ENCODE measurements at places on chromosomes 11 and 22.
A peak's percentile ranks its signal among the peaks of the same experiment; 100 is the strongest.

GRCh38 chr11:126808296-126808695, 192.3 kb downstream of the KIRREL3 start:
- peaks cover 42% of the 10 kb centered on the region for H3K27me3 ChIP-seq
- H3K36me3 ChIP-seq: no peaks in the 10 kb centered on the region
- no peak for DNase-seq

DNA sequence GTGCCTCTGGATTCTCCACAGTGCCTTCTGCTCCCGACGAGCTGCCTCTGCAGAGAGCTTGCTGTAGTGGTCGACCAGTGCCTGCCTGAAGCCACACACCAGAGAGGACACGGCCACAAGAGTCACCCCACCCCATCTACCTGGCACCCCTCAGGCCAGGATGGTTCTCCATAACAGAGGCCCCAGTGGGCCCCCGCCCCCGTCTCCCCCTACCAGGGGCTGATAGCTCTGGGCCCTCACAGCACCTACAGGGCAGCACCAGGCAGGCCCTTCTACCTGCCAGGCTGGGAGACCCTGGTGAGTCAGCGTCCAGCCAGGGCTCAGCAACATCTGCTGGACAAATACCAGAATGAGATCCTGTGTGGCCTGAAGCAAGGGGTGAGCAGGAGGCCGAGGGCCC, 21.7 kb downstream of the SELENOO start:
- H3K4me1 ChIP-seq: no peaks in the 10 kb centered on the region
- DNase-seq: no peak
- H3K4me3 ChIP-seq: no peak overlapping the region
- peaks cover 92% of the 10 kb centered on the region for H3K36me3 ChIP-seq
- H3K27me3 ChIP-seq: no peaks in the 10 kb centered on the region

DNA sequence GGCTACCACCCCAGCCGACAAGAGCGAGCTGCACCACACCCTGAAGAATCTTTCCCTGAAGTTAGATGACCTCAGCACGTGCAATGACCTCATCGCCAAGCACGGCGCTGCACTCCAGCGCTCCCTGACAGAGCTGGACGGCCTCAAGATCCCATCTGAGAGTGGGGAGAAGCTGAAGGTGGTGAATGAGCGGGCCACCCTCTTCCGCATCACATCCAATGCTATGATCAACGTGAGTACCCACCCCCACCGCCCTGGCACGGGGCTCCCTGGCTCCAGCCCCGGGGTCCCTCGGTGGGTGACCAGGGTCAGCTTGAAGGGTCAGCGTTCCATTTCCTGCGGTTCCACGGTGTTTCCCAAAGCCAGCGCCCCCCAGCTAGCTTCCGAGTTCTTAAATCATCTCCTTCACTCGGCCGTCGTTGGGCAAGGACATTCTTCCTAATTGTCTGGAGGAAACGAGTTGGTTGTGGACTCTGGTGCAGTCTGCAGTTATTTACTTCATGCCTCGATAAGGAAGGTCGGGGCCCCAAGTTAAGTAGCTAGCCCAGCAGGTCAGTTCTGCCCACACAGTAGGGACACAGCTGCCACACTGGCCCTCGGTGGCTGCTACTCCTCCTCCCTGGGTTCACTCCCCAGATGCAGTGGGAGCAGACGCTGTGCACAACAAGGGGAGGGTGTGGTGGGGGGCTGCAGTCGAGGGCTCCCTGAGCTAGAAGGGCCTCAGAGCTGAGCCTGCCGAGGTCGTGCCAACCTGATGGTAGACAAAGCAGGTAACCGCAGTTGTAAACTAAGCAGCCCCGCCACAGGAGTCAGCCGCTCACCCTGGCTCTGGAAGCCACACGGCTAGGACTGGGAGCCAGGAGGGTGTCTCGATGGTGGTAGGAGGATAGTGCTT, 97.9 kb downstream of the MORC2 start:
- H3K27ac ChIP-seq: no peak overlapping the region
- no peaks in the 10 kb centered on the region for H3K27me3 ChIP-seq
- no peaks in the 10 kb centered on the region for H3K36me3 ChIP-seq
- H3K4me3 ChIP-seq: no peak overlapping the region
- no peak for DNase-seq

GRCh38 chr11:626475-627307, at the start of gene SCT:
SCT (minus strand) TSS chr11:627181; CDS start chr11:627143, 38 bp downstream.
- peaks cover 7% of the 10 kb centered on the region for H3K36me3 ChIP-seq
- DNase-seq: no peak
- no peak within 1 kb of the TSS for H3K27ac ChIP-seq
- no peak within 1 kb of the TSS for H3K4me3 ChIP-seq
- H3K4me1 ChIP-seq: no peaks in the 10 kb centered on the region

GRCh38 chr11:13169709-13170108, 107.9 kb upstream of the BMAL1 start:
- no peak overlapping the region for H3K4me3 ChIP-seq
- no peak for DNase-seq
- H3K27ac ChIP-seq: no peak overlapping the region
- H3K4me1 ChIP-seq: no peaks in the 10 kb centered on the region

- no peaks in the 10 kb centered on the region for H3K4me1 ChIP-seq
- no peak for DNase-seq
- no peak overlapping the region for H3K4me3 ChIP-seq
- no peak overlapping the region for H3K27ac ChIP-seq
- no peaks in the 10 kb centered on the region for H3K36me3 ChIP-seq
Measured at GRCh38 chr11:103659743-103660142, 376.7 kb upstream of the DDI1 start.

DNA sequence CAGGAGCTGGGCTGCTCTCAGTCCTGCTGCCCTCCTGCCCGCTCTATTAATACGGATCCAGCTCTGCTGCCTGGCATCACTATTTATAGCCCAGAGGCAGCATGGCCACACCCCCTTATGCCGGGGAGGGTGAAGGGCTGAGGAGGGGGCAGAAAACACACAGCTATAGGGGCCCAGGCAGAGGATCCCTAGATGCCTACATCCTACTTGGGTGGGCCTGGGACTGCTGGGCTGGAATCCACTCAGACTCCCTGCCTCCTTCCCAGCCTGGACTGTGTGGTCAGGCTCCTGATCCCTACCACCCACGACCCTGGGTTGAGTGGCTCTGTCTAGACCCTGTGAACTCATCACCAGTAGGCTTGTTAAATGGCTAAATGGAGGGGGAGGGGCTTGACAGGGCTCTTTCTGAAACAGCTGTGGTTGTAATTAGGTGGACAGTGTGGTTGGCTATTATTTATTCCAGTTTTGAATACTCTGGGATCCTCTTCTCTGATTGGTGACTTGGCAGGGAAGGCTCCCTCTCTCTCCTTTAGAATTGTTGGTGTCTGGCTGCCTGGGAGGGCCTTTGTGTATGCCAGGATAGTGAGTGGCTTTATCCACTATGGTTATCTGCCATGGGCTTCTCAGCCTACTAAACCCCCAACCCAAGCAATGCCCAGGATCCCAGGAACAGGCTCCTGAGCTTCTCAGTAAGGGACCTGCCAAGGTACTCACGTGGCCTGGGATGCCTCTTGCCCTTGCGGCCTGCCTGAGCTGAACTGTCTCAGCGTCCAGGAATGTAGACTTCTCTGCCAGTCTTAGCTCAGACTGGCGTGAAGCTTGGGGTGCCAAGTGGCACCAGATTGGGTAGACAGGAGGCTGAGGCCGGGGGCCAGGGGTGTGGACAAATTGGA, 15.2 kb downstream of the PHLDB1 start:
- H3K27ac ChIP-seq: no peak overlapping the region
- peaks cover 14% of the 10 kb centered on the region for H3K4me1 ChIP-seq
- H3K36me3 ChIP-seq: no peaks in the 10 kb centered on the region
- H3K27me3 ChIP-seq: peaks cover 14% of the 10 kb centered on the region
- no peak overlapping the region for H3K4me3 ChIP-seq

DNA sequence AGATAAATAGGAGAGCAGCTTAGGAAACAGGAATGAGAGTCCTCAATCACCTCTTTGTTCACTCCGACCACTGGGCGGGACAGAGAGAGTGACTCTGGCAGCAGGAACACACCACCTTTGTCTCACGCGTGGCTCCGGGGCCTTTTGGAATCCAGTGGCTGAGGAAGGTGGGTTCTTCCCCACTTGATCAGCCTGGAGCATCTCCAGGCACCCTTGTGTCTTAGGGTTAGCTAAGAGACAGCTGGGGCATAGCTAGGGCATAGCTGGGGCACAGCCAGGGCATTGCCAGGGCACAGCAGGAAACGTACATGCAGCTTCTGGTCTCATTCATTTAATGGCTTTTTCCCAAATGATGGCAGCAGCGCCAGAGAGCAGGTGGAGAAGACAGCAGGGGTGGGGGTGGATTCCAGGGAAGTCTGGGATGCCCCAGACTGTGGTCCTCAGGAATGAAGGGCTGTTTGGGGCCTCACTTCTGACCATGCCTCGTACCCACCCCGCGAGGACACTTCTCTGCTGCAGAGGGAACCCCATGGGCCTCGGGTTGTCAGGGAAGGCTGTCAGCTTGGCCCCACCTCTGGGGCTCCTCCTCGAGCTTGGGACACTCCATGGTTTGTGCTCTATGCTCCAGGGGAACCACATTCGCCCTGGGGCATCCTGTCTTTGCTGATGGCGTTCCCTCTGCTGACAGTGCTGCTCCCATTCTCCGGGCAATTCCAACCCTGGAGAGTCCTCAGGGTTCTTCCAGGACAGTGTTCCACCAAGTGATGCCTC, 30.4 kb upstream of the SHANK2 start:
- no peaks in the 10 kb centered on the region for H3K27me3 ChIP-seq
- no peak for DNase-seq
- no peak overlapping the region for H3K4me3 ChIP-seq

DNA sequence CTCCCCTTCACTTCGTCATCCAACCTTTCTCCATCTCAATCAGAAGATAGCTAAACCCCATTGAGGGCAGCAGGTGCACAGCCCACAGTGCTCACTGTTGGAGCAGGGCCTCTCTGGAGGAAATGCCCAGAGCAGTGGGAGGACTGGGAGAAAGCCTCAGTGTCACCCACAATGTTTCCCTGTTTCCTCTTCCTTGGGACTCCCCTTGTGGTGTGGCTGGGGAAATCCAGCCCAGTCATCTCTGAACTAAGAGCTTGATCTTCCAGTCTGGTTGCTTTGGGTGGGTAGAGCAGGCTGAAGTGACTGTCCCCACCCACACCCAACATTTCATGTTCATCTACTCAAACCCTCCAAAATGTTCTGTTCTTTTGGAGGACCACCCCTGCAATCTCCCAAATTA, 29.8 kb upstream of the EED start:
- H3K27ac ChIP-seq: no peak overlapping the region
- no peak for DNase-seq
- no peak overlapping the region for H3K4me3 ChIP-seq
- H3K36me3 ChIP-seq: no peaks in the 10 kb centered on the region
- no peaks in the 10 kb centered on the region for H3K4me1 ChIP-seq
- peaks cover 12% of the 10 kb centered on the region for H3K27me3 ChIP-seq

- no peak overlapping the region for H3K27ac ChIP-seq
- peaks cover 16% of the 10 kb centered on the region for H3K36me3 ChIP-seq
- no peak for DNase-seq
- peaks cover 40% of the 10 kb centered on the region for H3K4me1 ChIP-seq
- no peak overlapping the region for H3K4me3 ChIP-seq
Measured at GRCh38 chr11:30326906-30327305, 4.0 kb downstream of the ARL14EP start.

- no peaks in the 10 kb centered on the region for H3K27me3 ChIP-seq
- no peak overlapping the region for H3K4me3 ChIP-seq
- H3K27ac ChIP-seq: no peak overlapping the region
- no peaks in the 10 kb centered on the region for H3K36me3 ChIP-seq
- no peak for DNase-seq
Measured at GRCh38 chr11:85076535-85077330, 550.4 kb downstream of the DLG2 start.

DNA sequence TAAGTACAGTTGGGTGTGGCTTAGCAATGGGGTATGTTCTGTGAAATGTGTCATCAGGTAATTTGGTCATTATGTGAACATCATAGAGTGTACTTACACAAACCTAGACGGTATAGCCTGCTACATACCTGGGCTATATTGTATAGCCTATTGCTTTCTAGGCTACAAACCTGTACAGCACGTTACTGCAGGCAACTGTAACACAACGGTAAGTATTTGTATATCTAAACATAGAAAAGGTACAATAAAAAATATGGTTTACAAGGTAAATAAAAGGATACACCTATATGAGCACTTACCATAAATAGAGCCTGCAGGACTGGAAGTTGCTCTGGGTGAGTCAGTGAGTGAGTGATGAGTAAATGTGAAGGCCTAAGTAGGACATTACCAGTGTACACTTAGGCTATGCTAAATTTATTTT, 73.1 kb upstream of the GDPD4 start:
- peaks cover 46% of the 10 kb centered on the region for H3K36me3 ChIP-seq
- H3K4me1 ChIP-seq: no peaks in the 10 kb centered on the region

GRCh38 chr22:43823911-43824665, 12.0 kb upstream of the EFCAB6 start:
- no peak for DNase-seq
- H3K4me3 ChIP-seq: no peak overlapping the region

- no peaks in the 10 kb centered on the region for H3K36me3 ChIP-seq
- peaks cover 19% of the 10 kb centered on the region for H3K27me3 ChIP-seq
- no peaks in the 10 kb centered on the region for H3K4me1 ChIP-seq
- no peak overlapping the region for H3K27ac ChIP-seq
Measured at GRCh38 chr11:1630271-1630670, 696 bp downstream of the KRTAP5-5 start.

- no peaks in the 10 kb centered on the region for H3K27me3 ChIP-seq
- no peak overlapping the region for H3K4me3 ChIP-seq
- no peaks in the 10 kb centered on the region for H3K36me3 ChIP-seq
- H3K27ac ChIP-seq: no peak overlapping the region
- DNase-seq: no peak
Measured at GRCh38 chr22:24996420-24996952, 44.0 kb downstream of the KIAA1671 start.

DNA sequence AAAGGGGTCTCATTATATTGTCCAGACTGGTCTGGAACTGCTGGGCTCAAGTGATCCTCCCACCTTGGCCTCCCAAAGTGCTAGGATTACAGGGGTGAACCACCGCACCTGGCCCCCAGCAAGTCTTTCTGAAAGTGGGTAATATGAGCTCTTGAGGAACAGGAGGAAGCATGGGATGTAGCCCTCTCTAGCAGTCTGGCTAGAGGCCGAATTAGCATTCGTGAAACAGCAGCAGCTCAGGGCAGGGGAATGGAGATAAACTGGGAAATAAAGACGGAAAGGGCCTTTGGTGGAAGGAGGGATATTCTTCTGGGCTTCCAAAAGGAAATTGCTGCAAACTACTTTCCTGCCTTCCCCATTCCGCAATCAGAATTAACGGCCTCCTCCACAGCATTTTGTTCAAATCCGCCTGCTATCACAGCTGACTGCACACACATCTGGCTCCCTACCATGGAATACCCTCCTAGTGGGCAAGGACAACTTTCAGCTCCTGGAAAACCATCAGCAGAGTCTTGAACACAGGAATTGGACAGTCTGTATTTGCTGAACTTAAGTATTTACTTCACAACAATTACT, 44.3 kb downstream of the MICAL3 start:
- H3K36me3 ChIP-seq: no peaks in the 10 kb centered on the region
- H3K27me3 ChIP-seq: no peaks in the 10 kb centered on the region
- DNase-seq: no peak
- peaks cover 21% of the 10 kb centered on the region for H3K4me1 ChIP-seq
- peak overlapping the region; percentile 48 for H3K4me3 ChIP-seq

GRCh38 chr22:20957683-20958431, 9.2 kb upstream of the AIFM3 start:
- DNase-seq: no peak
- no peak overlapping the region for H3K27ac ChIP-seq
- peaks cover 13% of the 10 kb centered on the region for H3K36me3 ChIP-seq
- H3K27me3 ChIP-seq: peaks cover 2% of the 10 kb centered on the region

GRCh38 chr11:95074792-95075563, 8.3 kb downstream of the SRSF8 start:
- H3K27me3 ChIP-seq: peaks cover 3% of the 10 kb centered on the region
- H3K4me3 ChIP-seq: no peak overlapping the region
- H3K27ac ChIP-seq: no peak overlapping the region
- DNase-seq: no peak

All from DND-41 (cell line).